Omental fat pad (tissue), 4 donors: ENCODE measurements at places on chromosomes 12 and 14. TPM values are rescaled to one million over a fixed set of nuclear protein-coding genes. Genes with fewer than 3 reads are reported as not detected.

The GPR65 gene
- 4.6 TPM for total RNA-seq

GRCh38 chr14:99232714-99233214 is 39.2 kb downstream of the BCL11B start:
- no peak for DNase-seq

DNA sequence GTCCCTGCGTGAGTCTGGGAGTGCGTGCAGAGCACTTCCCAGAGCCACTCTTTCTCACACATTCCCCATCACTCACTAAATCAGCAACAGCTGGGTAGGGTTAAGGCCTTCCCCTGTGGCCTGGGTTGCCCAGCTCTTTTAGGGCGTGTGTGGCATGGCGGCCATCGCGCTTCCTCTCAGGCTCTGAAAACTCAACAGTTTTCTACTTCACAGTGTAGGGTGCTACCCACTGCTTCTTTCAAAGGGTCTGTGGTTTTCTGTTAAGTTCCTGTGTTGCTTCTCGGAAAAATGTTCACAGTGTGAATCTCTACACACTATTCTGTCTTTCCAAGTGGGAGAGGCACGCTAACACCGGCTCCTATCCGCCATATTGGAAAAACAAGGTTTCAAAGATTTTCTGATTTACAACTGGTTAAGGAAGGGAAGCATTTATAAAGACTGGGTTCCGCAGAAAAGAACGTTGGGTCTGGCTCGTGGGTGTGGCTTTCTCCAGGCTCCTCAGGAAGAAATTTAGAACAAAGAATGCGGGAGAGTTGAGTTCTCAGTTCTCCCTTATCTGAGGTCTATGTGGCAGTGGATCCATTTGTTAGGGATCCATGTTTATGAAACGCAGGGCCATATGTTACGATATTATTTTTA is 34.9 kb upstream of the AEBP2 start:
- no peak for DNase-seq

DNA sequence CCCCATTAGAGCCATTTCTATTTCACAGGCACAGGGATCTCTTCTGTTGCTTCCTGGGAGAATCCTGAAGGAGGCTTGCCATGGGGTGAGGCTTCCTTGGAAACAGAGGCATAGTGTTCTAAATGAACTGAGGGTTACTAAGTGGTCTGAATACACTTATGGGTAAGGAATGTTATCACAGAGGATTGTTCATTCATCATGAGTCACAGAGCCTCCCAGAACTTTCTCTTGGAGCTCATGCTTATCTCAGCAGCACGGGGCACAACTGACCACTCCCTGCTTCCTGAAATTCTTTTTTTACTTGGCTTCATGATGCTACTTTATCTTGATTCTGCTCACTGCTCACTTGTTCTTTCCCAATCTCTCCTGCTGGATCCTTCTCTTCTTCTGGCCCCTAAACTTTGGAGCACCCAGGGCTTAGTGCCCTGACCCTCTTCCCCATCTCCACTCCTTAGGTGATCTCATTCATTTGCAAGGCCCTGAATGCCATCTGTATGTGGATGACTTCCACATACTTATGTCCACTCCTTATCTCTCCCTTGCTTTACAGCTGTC is 57.9 kb downstream of the ANO6 start:
- DNase-seq, result no peak

GRCh38 chr12:53381731-53382630 is 2.0 kb downstream of the SP1 start:
- no peak for DNase-seq

GRCh38 chr12:111686574-111687105 is 787 bp downstream of the ACAD10 start:
- DNase-seq, result no peak

The E2F7 gene
- total RNA-seq, result not detected

DNA sequence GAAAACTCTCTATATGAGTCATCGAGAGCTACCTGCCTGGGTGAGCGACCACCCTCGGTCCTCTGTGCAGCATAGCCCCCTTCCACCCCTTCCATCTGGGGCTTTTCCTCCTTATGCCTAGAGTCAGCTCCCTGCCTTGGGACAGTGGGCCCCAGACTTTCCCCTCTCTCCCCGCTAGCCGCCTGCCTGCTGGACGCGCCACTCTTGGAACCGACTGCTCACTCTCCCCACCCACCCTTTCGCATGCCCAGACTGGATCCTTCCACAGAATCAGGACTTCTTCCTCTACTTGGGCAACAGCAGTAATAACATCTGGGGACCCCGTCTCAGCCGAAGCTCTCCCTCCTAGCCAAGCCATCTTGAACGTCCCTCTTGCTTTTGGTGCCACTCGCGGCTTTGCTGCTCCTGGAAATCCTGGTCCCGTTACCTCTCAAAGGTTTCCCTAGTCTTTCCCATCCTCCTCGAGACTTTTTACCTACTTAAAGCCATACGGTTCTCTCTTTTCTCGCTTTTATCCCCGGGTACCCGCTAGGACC is 671 bp downstream of the ESYT1 start:
- no peak for DNase-seq

GRCh38 chr12:30945443-30946164 is 19.1 kb downstream of the TSPAN11 start:
- DNase-seq, result no peak

The TPH2 gene
- not detected for total RNA-seq

- no peak for DNase-seq
Observed at GRCh38 chr14:34012978-34013720, 62.3 kb upstream of the EGLN3 start.

DNA sequence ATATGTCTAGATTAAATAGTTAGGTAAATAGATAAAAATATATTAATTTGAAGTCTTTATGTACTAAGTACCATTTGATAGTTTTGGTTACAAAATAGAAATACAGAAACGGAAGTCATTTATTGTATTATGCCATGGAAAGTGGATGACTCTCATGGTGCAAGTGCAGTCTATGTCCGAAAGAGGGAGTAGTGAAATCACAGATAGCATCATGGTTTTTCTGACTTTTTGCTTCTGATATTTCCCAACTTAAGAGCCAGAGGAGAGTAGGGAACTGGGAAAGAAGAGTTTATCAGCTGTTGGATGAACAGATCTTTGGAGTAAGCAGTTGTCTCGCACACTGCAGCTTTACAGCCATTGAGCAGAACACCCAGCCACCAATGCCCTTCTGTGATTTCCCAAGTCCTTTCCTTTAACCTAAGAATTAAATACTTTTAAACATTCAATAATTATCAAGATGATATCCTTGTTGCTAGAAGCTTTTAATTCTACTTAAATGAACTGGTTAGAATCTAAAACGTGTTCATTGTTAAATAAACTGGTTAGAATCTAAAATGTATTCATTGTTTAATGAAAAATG is 18.4 kb upstream of the SRGAP1 start:
- no peak for DNase-seq

The CSRP2 gene
- 49.7 TPM for total RNA-seq

DNA sequence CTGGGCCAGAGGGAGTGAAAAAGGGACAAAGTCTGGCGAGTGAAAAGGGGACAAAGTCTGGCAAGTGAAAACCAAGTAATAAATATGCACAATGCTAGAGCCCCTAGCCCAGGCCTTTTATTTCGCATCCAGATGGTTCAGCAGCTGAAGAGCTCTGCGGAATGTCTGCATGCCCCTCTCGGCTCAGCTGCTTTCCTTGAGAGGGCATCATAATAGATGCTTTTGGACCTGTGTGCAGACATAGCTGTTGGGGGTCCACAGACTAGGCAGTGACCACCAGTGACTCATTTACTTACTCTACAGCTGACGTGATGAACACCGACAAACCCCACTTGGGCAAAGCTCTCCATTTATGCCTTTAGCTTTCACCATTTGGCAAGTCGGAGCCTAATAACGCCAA is 4.3 kb downstream of the NIN start:
- DNase-seq, result no peak

The TMTC2 gene
- total RNA-seq, result 11.0 TPM

The GYS2 gene
- 0.19 TPM for total RNA-seq

The AGAP2 gene
- total RNA-seq, result 7.1 TPM

The SCN8A gene
- total RNA-seq, result 1.4 TPM

The GLI1 gene
- total RNA-seq, result 0.60 TPM

The KITLG gene
- total RNA-seq, result 26.2 TPM

DNA sequence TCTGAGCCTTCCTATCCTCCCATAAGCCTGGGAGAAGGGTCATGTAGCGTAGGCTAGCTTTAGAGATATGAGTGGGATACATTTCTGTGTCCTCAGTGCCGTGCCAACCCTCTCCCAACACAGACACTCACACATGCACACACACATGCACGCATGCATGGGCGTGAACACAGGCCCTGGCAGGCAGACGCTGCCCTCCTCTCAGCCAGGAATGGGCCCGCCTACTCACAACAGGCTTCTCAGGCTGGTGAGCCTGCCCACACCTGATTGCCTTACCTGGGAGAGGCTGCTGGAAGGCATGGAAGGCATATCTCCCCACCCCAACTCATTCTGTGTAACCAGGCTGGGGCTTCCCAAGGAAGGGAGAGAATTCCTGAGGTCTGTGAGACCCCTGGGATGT is 12.8 kb upstream of the ACVR1B start:
- DNase-seq, result no peak
